ENCODE measurements at places on chromosomes 7 and 10. TPM values are rescaled to one million over a fixed set of nuclear protein-coding genes. Genes with fewer than 3 reads are reported as not detected.

Gene FGL2
- 2.3 TPM for total RNA-seq

Gene SCIN
- 9.9 TPM for total RNA-seq

Gene RBP4
- total RNA-seq = 6.7 TPM

Gene ABCB4
- total RNA-seq = 2.3 TPM

Gene AS3MT
- total RNA-seq = 11.1 TPM

Gene PDE1C
- 19.6 TPM for total RNA-seq

Gene COL13A1
- total RNA-seq = 1.8 TPM

Gene RBP3
- not detected for total RNA-seq

Gene GCK
- total RNA-seq = 13.8 TPM

Gene LDB3
- not detected for total RNA-seq

Gene ENTPD7
- total RNA-seq = 14.3 TPM

Gene OIT3
- 0.92 TPM for total RNA-seq

Gene PRTFDC1
- 31.8 TPM for total RNA-seq

Gene PRSS2
- not detected for total RNA-seq

Data from diencephalon (tissue), 1 donor.